Stimulated activated CD4-positive, alpha-beta T cell treated with anti-CD3 and anti-CD28 coated beads, Interleukin-4, amount 100 ng/mL, for 4 hours (primary cell): ENCODE measurements at places on chromosomes 6 and 20.

DNA sequence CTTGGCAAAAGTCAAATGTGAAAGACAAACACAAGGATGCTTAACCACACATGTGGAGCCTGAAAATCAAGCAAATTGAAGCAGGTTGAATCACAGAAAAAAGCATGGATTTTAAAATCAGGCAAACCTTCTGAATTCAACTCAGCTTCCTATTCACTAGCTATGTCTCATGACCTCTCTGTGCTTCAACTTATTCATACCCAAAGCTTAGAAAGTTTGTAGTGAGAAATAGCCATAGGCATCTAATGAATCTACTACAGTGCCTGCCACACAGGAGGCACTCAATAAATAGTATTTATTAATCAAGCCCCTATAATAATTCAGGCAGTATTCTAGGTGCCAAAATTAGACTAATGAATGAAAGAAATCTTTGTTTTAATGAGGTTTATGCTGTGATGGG, 112.2 kb upstream of the TNFAIP3 start:
- DNase-seq: no peak

DNA sequence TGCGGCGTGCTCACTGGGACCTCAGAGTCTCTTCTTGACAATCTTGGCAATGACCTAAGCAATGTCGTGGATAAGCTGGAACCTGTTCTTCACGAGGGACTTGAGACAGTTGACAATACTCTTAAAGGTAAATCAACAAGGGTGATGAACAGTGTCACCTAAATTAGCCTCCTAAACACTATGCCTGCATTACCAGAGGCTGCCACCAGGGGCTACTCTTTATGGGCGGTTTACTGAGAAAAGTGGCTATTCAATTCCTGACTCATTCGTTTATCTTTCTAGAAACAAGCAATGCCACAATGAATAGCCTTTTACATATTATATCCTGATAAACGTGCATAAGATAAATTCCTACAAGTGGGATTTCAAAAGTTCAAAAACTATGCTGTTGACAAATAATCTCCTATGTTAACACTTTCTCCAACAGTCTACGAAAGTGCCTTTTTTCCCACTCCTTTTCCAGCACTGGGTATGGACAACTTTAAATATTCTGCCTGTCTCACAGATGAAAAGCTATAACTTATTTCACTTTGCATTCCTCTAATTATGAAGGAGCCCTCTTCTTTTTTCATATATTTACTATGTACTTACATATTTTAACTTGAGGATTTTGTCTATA, 1.3 kb downstream of the BPIFA2 start:
- DNase-seq: no peak

DNA sequence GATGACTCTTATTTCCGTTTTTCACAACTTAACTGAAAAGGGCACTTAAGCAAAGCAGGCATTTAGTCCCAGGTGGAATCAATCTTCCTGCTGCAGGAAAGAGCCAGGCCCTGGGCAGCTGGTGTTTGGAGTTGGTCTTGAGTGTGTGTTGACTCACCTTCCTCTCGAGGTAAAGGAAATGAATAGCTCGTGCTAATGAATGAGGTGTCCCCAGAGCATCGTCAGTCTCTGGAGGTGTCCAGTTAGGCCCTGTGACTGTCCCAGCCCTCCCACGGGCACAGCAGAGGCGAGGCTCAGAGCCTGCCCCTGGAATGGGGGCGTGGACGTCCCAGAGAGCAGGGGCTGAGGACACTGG, 277.7 kb downstream of the NRN1 start:
- DNase-seq: no peak

GRCh38 chr20:63457737-63458136, 14.7 kb downstream of the KCNQ2 start:
- DNase-seq: no peak

- DNase-seq: no peak
Observed at GRCh38 chr6:148524976-148525375, 182.3 kb downstream of the SASH1 start.

- no peak for DNase-seq
Observed at GRCh38 chr20:12928358-12928754, 80.4 kb upstream of the SPTLC3 start.

GRCh38 chr6:39819228-39819627, 27.1 kb downstream of the DAAM2 start:
- no peak for DNase-seq

DNA sequence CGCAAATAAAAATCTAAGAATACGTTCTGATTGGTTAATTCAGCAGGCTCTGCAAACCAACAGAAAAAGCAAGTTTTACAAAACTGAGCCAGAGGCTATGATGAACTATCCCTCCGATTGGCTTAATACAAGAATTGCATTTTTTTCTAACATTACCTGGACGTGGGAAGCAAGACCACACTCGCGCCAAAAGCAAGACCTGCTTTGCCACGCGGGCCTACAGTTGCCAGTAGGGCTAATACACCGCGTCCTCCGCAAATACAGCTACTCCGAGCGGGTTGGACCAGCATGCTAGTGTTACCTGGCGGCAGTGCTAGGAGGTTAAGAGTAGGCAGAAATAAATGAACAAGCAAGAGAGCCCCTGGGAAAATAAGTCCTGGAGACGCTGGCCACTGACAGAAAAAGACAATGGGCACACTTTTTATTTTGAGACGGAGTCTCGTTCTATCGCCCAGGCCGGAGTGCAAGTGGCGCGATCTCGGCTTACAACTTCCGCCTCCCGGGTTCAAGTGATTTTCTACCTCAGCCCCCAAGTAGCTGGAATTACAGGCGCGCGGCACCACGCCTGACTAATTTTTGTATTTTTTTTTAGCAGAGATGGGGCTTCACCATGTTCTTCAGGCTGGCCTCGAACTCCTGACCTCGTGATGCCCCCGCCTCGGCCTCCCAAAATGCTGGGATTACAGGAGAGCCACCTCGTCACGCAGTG, 131.9 kb upstream of the BTN3A2 start:
- peak; percentile 34 for DNase-seq

DNA sequence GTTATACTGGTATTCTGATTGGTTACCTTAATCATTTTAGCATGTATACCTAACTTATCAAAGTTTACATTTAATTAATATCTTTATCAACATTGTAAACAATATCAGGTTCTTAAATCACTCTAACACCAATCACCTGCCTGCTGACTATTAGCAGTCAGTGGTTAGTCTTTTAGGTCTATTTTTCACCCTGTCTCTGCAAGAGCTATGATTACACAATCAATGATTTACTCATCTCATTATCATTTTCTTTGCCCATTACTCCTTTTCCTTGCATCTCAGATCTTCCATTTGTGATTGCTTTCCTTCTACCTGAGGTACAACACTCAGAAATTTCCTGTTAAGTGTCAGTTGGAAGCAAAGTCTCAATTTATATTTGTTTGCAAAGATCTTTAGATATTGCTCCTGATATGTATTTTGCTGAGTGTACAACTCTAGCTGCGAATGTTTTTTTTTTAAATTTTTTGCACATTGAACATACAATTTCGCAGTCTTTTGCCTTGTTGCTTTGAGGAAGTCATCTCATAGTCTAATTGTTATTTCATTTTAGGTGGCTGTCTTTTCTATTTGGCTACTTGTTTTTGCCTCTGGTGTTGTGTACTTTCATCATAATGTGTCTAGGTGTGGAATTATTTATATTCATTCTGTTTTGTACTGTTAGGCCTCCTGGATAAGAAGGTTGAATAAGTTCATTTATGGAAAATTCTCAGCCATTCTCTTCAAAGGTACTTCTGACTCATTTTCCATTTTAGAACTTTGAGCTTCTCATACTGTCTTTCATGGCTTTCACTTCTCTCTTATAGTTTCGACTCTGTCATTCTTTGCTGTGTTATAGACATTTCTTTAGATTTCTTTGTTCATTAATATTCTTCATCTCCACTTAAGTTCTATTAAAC, 104.9 kb upstream of the CEP162 start:
- DNase-seq: no peak

DNA sequence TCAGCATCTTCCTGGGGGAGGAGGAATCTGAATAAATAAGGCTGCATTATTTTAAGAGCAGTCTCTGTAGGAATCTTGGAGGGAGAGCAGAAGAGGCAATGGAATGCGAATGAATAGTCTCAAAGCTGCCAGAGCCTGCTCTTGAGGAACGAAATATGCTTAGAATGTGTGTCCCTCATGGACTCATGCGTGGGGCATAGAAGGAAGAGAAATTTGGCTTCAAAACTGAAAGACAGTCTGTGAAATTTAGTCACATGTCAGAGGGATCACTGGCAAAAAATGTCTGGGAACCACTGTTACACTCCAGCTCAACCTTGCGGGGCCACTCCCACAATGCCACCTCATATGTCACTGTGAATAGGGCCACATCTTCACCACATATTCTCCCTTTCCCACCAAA, 95.5 kb downstream of the GJA10 start:
- DNase-seq: no peak

GRCh38 chr20:37345339-37346235, at the start of gene SRC:
Gene SRC (plus strand): TSS chr20:37346140. CDS start chr20:37384154, 38,014 bp downstream.
- DNase-seq: peak; percentile 47

DNA sequence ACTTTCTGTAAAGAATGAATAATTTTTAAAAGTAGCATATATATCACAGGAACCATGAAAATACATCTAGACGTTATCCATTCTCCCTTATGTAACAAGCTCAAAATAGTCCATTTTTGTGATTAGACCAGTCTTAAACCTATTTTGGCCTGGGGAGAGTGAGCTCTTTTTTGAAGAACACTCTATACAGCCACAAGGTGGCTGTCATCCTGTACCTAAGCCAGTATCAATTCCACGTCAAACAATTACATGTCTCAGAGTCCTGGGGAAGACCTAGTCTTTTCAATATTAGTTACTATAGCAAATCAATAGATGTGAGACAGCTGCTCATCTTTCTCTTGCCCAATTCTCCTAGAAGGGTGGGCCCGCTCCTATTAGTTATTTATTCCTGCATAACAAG, 28.4 kb downstream of the FBXO5 start:
- DNase-seq: no peak
